Kidney capillary endothelial cell (primary cell): ENCODE measurements at places on chromosomes 2 and 18.

DNA sequence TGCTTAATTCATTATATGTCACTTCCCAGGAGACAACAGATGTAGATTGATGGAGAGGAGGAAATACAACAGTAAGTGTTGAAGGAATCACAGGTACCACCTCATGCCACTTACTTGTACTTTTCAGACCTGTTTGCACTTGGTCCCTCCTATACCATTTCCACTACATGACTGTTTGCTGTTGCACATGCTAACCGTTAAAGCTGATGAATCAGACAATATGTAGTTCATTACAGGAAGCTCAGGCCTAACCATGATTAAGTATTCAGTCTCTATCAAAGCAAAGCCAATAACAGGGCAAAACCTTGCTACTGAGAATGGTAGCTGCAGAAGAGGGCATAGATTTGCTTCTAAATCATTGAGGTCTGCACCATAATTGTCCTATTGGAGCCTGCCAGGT, 30.2 kb upstream of the GRP start:
- DNase-seq, result no peak

DNA sequence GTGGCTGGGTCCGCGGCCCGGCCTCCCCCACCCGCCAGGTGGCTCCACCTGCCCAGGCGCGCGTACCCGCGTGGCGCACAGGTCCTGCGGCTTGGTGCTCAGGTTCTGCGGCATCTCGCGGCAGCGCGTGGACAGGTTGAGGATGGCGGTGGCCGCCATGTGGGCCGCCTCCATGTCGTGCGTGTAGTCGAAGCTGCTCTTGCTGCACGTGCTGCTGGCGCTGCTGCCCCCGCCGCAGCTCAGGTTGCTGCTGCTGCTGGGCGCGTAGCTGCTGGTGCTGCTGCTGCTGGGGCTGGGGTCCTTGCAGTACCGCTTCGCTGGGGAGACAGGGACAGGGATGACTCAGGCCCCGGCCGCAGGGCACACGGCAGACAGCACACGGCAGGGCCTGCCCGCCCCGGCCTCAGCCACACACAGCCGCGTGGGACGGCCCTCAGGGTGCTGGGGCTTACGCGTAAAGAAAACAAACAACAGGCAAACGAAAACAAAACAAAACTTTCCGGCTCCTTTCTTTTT, 147.7 kb upstream of the PXDN start:
- DNase-seq, result no peak

GRCh38 chr18:39701055-39701783, 2135.6 kb upstream of the CELF4 start:
- no peak for DNase-seq

DNA sequence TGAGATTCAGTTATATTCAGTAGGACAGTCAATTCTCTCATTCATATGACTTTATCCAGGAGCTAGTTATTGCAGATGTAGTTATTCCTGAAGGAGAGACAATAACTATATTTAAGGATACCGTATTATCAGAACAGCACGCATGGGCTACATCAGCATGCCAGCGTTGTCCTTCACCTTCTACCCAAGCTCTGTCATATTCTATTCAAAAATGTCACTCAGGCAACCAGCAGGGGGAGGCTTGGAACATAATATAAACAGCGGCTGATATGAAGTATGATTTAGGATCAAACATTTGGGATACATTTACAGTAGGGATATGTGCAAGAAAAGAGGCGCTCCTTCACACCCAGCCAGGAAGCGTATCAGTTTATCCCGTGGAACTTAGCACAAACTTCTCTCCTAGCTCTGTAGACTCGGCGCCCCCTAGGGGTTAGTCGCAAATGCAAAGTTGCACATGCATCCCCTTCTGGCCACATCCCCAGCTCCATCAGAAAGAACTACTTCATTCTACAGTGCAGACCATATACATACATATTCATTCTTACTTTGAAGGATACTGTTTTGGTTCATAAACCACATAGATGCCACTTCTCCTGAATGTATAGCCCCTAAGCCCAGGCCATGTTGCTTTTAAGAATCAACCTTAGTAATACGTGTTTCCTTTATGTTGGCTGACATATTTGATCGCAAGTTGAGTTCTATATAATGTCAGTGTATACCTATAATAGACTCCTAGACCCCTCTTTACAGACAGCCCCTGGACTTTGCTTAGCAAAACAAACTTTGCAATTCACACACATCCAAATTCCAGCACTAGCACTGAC, 759.4 kb downstream of the ADCYAP1 start:
- peak; percentile 24 for DNase-seq

- DNase-seq, result no peak
Measured at GRCh38 chr2:15432642-15433256, 128.4 kb downstream of the NBAS start.

- no peak for DNase-seq
Measured at GRCh38 chr2:28582595-28582994, 86.7 kb downstream of the PLB1 start.

- peak; percentile 6 for DNase-seq
Measured at GRCh38 chr2:148096012-148096411, 75.1 kb downstream of the MBD5 start.

DNA sequence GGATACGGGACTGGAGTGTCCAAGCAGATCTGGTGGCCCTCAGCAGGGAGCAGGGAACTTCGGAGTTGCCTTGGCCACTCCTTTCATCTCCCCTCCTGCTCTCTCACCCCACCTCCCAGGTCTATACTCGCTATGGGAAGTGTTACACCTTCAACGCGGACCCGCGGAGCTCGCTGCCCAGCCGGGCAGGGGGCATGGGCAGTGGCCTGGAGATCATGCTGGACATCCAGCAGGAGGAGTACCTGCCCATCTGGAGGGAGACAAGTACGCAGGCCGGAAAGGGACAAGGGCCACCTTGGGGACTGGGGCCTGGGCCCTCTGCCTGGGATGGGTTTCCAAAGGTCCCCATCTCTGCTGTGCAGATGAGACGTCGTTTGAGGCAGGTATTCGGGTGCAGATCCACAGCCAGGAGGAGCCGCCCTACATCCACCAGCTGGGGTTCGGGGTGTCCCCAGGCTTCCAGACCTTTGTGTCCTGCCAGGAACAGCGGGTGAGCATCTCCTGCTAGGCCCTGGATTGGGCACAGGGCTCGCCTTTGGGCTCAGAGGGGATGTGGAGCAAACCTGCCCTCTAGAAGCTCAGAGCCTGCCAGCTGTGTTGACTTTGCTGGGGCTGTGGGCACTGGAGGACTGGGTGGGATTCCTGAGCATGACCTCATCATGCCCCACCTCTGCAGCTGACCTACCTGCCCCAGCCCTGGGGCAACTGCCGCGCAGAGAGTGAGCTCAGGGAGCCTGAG, 11.8 kb downstream of the CHPF start:
- DNase-seq, result no peak

GRCh38 chr2:8327371-8328100, 354.3 kb upstream of the ID2 start:
- no peak for DNase-seq

GRCh38 chr2:224669449-224669848, 46.7 kb downstream of the CCDC195 start:
- DNase-seq, result no peak

DNA sequence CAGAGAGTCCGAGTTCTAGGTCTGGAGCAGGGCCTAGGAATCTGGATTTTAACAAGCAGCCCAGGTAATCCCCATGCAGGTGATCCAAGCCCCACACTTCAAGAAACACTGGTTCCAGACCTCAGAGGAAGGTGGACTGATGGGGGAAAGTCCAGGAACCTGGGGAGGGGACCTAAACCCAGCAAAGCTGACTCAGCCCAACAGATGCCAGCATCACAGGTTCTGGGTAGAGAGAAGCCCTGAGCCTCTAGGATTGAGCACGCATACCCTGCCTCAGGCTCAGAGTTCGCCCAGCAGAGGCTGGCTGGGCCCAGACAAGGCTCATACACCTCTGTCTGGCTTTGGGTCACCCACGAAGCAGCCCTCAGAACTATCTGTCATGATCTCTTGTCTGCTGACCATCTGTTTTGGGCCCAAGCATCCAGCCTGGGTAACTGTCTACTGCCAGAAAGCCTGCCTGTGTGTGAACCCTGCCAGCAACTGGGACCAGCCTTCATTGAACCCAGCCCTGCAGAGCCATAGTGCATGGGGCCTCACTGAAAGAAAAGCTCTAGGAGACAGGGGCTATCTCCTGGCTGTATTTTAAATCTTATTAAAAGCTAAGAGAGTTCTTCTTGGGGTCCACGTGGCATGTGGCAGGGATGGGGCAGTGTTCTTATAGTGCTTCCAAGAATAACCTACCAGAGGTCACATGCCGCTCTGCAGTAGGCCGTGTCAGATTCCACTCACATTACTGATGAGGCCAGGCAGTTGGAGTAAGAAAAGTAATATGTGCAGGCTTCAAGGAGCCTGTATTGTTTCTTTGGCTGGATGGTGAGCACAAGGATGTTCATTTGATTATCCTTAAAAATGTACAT, 7.4 kb downstream of the TMEM127 start:
- DNase-seq, result no peak

DNA sequence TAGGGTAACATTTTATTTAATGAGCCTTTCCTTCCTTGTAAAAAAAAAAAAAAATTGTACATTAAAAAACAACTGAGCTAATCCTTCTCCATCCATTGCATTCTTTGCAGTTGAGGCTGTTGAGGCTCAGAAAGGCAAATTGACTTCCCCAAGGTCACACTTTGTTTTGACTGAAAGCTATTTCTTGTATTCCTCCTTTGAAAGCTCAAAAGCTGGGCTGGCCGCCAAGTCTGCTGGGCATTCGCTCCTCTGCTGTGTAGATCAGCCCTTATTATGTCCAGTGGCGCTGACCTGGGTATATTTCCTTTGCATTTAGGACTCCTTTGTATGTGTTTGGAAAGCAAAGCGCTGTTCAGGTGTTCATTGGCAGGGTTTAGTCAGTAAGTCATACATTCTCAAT, 44.0 kb downstream of the SGPP2 start:
- no peak for DNase-seq

- DNase-seq, result no peak
Measured at GRCh38 chr2:109632158-109632789, 18.1 kb downstream of the SOWAHC start.

- DNase-seq, result no peak
Measured at GRCh38 chr2:70835643-70836042, at the start of gene CD207. TSS of gene CD207 (minus strand) at chr2:70835816. CDS start at chr2:70835776, 40 bp downstream.

DNA sequence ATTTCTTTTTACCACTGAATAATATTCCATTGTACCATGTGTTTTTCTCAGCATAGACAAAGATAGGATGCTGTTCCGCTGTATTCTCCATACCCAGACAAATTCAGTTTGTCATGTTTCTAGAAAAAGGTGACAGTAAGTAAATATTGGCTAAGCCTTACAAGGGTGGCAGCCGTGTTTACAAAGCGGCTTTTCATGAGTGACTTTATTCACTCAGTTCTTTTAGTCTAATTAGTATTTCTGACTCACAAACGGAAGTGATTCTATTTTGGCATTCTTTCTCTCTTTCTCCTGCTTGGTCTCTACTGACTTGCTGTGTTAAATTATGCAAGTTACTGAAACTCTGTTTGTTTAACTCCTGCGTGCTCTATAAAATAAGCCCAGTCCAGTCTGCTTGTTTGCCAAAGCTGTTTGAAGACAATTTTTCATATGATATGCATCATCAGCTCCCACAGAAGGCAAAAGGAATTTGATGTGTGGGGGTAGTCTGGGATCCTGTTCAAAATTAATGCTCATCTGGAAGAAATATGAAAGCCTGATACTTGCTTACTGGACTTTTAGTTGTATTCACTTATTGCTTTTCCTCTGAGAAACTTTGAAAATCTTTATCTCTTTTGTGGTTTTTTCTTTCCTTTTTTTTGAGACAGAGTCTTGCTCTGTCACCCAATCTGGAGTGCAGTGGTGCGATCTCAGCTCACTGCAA, 2.3 kb upstream of the PLEKHH2 start:
- DNase-seq, result no peak

DNA sequence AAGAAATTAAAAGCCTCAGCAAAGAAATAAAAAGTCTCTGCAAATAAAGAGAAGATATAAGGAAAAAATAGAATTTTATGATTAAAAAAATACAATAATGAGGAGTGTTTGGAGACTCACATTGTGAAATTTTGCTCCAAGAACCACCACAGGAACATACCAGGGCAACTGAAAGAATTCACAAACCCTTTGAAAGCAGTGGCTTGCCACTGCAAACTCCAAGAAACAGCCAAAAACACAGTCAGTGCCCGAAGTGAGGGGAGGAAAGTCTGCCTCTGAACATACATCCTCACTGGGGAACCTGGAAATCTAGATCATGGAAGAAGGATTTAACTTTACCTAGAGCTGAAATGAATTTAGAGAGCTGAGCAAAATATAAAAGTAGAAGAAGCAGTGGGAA, 33.1 kb downstream of the EVA1A start:
- DNase-seq, result no peak

DNA sequence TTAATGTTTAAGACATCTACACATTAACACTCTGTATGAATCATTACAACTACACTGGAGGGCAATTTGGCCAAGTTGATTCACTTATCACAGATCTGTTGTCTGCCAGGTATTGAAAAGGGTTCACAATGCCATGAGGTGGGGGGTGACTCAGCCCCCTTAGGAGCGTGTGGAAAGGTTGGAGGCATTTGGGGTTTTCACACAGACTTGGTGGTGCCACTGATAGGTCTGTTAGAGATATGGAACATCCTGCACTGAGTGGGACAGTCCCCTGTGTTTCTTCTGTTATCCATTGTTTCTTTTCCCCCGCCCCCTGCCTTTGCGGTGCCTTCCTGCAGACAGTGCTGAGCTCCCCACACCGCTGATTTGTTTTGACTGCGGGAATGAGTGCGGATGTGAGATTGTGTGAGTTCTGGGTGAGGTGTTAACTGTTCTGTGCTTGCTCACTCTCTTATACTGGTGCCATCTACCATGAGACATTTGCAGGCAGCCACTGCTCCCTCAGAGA, 9.3 kb upstream of the TSN start:
- DNase-seq, result peak; percentile 19

- DNase-seq, result no peak
Measured at GRCh38 chr2:229492034-229492433, 220.9 kb upstream of the PID1 start.

- DNase-seq, result no peak
Measured at GRCh38 chr2:10372203-10372861, 69.6 kb downstream of the HPCAL1 start.

DNA sequence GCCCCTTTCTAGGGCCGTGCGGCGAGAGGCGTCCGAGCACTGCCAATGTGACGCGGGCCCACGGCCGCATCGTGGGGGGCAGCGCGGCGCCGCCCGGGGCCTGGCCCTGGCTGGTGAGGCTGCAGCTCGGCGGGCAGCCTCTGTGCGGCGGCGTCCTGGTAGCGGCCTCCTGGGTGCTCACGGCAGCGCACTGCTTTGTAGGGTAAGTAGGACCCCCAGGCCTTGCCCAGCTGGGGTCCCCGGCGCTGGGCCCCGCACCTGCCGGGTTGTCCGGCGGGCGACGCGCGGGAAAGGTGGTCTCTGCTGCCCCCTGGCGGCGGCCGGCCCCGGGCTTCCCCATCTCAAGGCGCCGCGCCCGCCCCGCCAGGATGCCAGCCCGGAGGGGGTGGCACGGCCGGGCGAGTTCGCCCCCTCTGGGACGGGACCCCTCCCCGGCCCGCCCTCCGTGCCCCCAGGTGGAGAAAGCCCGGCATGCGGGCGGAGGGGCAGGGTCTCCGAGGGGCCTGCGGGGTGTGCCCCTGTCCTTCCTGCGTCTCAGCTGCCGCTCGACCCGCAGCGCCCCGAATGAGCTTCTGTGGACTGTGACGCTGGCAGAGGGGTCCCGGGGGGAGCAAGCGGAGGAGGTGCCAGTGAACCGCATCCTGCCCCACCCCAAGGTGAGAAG, 1.9 kb downstream of the PRSS56 start:
- no peak for DNase-seq

- no peak for DNase-seq
Measured at GRCh38 chr2:7180638-7181370, 263.6 kb downstream of the RNF144A start.
